H1 (cell line): ENCODE measurements at places on chromosomes 6 and 20.

DNA sequence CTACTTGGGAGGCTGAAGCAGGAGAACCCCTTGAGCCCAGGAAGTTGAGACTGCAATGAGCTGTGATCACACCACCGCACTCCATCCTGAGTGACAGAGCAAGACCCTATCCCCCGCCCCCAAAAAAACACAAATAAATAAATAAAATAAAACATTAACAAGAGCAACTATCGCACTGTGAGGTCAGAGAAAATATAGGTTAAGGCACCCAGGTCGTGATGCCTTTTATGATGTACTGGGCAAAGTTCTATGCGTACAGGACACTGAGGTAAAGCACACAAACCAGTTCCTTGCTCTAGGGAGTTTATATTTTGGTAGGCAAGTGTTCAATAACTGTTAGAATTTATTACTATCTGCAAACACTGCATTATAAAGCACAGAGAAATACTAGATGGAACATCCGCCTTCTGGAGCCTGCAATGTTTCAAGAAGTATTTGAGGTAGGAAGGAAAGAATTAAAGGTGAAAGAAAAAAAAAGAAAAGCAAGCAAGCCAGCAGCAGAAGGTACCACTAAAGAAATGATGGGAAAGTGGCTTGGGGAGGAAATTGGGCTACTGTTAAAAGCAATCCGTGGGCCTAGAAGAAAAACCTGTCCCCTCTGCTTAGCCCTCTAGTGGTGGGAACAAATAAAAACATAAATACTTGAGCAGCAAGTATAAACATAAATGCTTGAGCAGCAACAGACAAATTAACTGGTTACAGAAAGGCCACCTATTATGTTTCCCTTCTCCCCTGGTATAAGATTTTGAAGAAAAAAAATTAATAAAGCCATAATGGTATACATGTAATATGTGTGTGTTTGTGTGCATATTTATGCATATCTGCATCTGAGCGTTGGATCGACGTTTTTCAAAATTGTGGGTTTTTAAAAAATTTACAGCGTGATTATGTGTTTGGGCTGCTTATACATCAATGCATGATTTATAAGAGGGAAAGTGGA is 128.0 kb downstream of the PHACTR1 start:
- DNase-seq: no peak

GRCh38 chr6:124660185-124660584 is 302.1 kb upstream of the RNF217 start:
- DNase-seq: no peak

DNA sequence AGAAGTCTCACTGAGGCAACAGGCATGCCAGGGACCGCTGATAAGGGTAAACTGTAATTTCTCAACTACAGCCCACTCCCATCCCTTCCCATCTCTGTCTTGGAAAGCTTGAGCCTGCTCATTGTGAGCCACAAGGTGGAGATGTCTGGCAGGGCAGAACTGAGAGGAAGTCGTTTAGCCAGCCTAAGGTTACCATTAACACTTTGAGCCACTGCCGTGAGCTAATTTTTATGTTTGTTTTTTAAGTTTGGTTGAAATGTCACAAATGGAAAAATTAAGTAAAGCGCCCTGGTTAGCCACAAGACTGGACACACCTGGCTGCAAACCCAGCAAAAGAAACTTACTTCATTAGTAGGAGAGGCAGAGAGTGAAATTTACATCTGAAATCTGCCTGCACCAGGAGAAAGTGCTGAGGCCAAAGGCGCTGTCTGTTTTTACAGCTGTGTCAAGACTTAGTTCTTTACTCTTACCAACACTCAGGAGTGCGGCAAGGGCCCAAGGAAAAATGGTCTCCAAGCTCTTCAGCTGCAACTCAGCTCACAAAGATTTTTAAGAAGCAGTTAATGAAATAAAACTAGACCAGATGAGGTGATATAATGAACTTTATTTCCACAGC is 50.0 kb upstream of the FAM83C start:
- no peak for DNase-seq

- DNase-seq: no peak
Observed at GRCh38 chr6:129992881-129993280, 25.5 kb upstream of the L3MBTL3 start.

- peak; percentile 35 for DNase-seq
Observed at GRCh38 chr20:43842126-43843020, 72.3 kb upstream of the TOX2 start.

GRCh38 chr6:79635232-79635543 is 4.1 kb downstream of the SH3BGRL2 start:
- no peak for DNase-seq

GRCh38 chr6:46056906-46057529 is 41.4 kb upstream of the CLIC5 start:
- no peak for DNase-seq

DNA sequence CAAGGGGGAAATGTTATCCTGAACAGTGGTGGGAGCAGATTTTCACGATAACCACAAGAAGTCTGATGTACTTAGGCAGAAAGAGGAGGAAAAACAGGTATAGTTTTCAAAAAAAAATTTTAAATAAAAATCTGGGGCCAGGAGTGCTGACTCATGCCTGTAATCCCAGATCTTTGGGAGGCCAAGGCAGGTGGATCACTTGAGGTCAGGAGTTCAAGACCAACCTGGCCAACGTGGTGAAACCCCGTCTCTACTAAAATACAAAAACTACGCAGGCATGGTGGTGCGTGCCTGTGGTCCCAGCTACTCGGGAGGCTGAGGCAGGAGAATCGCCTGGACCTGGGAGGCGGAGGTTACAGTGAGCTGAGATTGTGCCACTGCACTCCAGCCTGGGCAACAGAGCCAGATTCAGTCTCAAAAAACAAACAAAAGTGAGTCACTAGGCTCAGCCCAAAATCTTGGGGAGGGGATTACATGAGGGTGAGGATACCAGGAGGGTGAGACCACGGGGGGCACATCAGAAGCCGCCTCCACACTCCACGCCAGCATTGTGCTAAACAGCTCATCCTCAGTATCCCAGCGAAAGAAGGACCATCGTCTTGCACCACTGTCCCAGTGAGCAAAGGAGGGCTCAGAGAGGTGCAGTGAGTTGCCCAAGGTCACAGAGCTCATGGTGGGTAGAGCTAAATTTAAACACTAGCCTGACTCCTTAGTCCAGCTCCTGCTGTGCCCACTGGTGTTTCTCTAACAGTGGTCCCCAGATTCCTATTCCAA is 33.7 kb downstream of the BCAS4 start:
- DNase-seq: no peak

GRCh38 chr6:143233554-143234285 is 173.0 kb downstream of the AIG1 start:
- peak; percentile 54 for DNase-seq

DNA sequence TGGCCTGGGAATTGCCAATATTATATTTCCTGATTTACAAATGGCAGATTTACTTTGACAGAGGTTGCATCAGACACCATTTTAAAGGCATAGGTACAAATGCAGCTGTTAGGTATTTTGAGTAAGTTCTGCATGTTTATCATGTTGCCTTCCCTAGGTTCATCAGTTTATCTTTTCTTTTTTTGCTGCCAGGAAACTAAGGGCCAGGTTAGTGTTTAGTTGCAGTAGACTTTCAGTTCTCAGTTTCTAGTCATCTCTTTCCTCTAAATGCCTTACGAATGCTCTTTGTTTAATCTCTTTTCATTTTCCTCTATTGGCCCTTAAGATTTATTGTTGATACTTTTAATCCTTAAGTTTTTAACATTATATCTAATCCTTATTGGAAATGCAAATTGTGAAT is 129.9 kb downstream of the SMAP1 start:
- DNase-seq: no peak

- DNase-seq: no peak
Observed at GRCh38 chr6:10405513-10405900, 9.4 kb downstream of the TFAP2A start.

- no peak for DNase-seq
Observed at GRCh38 chr20:44143936-44144335, 43.1 kb downstream of the JPH2 start.

DNA sequence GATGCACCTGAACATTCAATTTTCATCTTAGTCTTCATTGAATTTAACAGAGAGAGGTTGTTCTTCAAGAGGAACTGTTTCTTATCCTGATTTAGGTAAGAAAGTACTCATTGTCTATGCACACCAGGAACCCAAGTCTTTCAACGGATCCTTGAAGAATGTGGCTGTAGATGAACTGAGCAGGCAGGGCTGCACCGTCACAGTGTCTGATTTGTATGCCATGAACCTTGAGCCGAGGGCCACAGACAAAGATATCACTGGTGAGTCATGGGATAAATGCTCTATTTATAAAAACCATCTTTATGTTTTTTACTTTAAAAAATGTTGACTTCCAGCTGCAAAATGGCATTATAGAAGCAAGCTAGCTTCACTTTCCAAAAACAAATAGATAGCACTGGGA is 10.2 kb downstream of the NQO2 start:
- no peak for DNase-seq

DNA sequence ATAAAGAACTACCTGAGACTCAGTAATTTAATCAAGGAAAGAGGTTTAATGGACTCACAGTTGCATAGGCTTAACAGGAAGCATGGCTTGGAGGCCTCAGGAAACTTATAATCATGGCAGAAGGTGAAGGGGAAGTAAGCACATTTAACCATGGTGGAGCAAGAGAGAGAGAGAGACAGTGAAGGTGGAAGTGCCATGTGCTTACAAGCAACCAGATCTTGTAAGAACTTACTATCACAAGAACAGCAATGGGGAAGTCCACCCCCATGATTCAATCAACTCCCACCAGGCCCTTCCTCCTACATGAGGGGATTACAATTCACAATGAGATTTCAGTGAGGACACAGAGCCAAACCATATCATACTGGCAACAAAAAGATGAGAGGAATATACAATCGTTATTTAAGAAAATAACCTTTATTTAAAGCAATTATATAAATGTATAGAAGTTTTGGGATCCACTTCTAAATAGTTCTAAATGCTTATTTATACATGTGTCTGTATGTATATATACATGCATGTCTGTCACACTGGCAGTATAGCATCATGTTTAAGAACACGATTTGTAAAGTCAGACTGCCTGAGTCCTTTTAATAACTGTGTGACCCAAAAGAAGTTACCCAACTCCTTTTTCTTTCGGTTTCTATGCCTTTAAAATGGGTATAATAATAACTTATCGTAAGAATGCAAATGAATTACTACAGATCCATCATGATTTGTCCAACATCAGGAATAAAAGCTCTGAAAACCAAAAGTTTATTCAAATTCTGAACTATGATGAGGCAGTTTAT is 255.7 kb upstream of the THEMIS start:
- DNase-seq: no peak

DNA sequence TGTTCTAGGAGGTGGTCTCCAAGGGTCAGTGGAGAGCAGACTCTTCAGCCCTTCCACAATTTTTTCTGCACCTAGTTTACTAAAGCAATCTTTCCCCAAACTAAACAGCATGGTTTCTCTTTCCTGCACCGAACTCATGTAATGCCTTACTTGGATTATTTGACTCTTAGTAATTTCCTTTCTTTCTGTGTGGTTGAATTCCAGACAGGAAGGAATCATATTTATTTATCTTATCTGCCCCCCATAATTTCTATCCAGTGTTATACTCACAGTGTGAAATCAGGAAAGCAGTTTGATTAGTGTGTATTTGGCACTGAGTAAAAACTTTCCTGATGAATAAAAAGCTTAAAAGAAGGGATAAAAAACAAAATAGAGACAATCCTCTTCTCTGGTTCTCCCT is 140.3 kb upstream of the STMND1 start:
- DNase-seq: no peak

- DNase-seq: no peak
Observed at GRCh38 chr6:364609-365540, 26.7 kb upstream of the IRF4 start.

- DNase-seq: no peak
Observed at GRCh38 chr20:53598140-53599043, 4.8 kb upstream of the ZNF217 start.

DNA sequence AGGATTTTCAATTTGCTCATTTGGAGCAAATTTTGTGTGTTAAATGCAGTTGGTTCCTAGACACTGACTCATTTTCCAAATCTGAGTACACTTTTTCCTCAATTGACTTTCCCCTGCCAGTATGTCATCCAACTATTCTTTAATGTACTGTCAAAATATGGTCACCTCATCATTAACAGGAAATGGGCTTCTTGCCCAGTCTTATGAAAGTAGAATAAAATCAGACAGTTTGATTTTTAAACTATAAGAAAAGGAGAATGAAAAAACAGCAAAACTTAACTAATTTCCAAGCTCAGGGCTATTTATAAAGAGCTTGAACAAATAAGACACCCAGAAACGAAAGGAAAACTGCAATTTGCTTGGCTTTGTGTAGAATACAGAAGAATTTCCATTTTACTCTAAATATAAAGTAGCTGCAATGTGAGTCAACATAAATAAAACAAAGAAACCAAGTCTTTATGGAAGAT is 43.7 kb upstream of the RAB23 start:
- DNase-seq: no peak

DNA sequence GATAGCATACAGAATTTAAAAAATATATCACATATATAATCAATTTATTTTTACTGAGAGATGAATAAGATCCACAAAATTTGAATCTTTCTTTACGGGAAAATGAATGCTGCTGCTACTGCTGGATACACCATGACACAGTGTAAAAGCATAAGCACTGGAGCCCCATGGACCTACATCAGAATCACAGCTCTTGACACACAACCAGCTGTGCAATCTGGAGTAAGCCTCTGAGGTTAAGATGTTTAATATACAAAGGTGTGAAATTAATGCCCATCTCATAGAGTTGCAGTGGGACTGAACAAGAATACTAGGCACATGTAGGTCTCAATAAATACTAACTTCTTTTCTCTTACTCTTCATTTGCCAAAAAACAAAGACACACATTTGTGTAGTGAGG is 48.1 kb downstream of the MAN1A1 start:
- no peak for DNase-seq

GRCh38 chr20:3733119-3733995 is 872 bp downstream of the HSPA12B start:
- no peak for DNase-seq

DNA sequence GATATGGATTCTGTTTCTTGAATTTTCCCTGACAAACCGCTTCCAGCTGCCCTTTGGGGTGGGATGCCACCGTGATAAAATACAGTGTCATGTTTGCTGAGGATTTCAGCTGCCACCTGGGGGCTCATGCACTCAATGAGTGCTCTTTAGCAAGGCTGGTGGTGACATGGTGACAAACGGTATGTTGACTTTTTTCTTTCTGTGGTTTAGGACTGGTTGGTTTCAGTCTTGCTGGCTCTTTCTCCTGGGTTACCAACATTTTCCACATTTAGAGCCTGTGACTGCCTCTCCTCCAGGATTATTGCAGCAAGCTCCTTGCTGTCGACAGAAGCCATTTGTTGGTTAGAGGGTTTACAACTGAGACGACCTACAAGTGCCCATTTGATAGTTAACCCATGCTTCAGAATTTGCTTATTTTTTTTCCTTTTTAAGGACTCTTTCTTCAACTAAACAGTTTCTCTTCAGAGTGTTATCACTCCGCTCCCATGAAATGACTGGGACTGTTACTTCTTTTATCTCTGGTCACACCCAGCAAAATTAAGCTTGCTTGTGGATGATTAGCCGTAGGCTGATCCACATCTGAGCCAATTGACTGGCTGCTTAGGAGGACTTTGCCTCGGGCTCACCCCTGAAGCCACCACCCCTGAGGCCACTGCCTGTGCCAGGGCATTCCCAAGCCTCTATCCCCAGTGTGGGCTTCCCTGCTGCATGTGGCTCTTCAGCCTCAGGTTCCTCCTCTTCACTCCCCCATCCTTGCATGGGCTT is 48.4 kb upstream of the CDYL start:
- DNase-seq: no peak
